ENCODE measurements at places on chromosomes 5 and 9.

- DNase-seq: no peak
These were observed 45.1 kb downstream of the BNC2 start for GRCh38 chr9:16825331-16825725.

DNA sequence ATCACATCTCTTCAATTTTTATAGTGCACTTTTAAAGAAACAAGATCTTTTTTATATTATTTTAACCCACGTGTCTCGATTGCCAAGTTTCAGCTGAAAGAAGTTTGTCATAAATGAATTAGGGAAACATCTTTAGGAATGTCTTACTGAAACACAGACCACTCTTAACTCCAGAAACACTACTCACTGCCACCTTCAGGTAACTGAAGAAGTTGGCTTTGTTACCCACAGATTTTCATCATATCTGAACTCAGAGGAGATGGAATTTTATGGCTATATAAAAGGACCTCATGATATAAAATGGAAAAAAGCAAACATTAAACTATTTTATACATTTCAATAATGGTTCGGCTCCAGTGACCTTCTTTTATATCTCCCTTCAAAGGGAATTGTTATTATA is 158.0 kb downstream of the SEMA5A start:
- DNase-seq: no peak

GRCh38 chr5:168529374-168530234 is 499 bp downstream of the FBLL1 start:
- no peak for DNase-seq

- DNase-seq: no peak
These were observed 6.5 kb downstream of the MCIDAS start for GRCh38 chr5:55220433-55221185.

- no peak for DNase-seq
These were observed 133.6 kb upstream of the GLRA1 start for GRCh38 chr5:152058267-152058666.

Measured in CD4-positive, alpha-beta T cell treated with Interferon gamma for 1 hour (primary cell).